ENCODE measurements at places on chromosomes 1 and 21. TPM values are rescaled to one million over a fixed set of nuclear protein-coding genes. Genes with fewer than 3 reads are reported as not detected.

SH2D1B gene
- total RNA-seq, result not detected

SLC30A7 gene
- 53.0 TPM for total RNA-seq

OR10X1 gene
- not detected for total RNA-seq

CD84 gene
- 3.4 TPM for total RNA-seq

DNA sequence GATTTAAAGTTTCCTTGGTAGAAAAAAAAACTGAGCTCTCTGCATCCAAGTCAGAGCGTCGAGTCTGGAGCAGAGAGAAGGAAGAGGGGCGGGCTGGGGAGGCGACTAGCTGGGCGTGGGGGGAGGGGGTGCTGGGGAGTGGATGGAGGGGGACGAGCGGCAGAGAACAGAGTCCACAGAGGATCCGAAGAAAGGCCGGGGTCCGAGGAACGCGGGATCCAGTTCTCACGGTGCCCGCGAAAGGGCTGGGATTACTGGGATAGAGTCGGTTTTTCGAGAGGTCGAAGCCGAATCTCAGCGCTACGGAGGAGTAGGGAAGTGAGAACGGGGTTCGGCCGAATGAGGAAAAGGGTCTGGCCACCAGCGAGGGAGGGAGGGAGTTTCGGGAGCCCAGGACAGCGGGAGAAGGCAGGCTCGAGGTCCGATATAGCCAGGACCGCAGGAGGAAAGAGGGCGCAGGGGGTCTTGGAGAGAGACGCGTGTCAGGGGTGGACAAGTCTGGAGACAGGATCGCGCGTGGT, 665 bp downstream of the DAB1 start:
- no peaks in the 10 kb centered on the region for H3K27me3 ChIP-seq
- H3K4me1 ChIP-seq, result peaks cover 10% of the 10 kb centered on the region
- peak overlapping the region; percentile 2 for H3K4me3 ChIP-seq
- no peak for DNase-seq
- no peaks in the 10 kb centered on the region for H3K36me3 ChIP-seq

GRCh38 chr1:211267204-211267857, 8.2 kb downstream of the RCOR3 start:
- H3K4me3 ChIP-seq, result no peak overlapping the region
- H3K4me1 ChIP-seq, result no peaks in the 10 kb centered on the region
- H3K27me3 ChIP-seq, result no peaks in the 10 kb centered on the region

DNA sequence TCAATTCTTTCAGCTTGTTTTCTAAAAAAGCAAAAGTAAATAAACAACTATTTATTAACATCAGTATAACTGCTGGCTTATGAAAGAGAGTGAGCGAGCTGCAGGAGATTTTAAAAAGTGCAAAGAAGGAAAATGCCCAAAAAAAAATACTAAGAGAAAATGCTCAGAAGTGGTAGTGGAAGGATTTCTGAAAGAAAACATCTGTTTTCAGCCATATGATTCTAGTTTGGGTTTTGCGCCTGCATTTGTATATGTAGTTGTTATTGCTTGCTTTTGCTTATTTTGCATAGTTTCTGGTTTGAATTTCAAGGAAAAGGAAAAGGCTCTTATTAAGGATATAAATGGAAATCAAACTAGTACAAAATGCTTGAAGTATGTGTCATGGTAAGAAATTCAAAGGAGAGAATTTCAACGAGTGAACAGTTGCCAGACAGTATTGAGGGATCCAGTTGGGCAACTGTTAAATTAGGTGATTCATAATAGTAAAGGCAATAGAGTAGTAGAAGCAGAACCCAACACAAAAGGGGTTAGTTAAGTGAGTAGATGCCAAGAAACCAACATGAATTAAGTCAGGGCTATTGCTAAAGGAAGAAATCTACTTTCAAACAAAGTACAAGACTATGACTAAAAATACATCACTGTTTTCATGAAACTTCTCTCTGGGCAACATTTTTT, 1.2 kb downstream of the GBP5 start:
- no peak overlapping the region for H3K4me3 ChIP-seq
- no peaks in the 10 kb centered on the region for H3K27me3 ChIP-seq
- DNase-seq, result no peak
- H3K4me1 ChIP-seq, result no peaks in the 10 kb centered on the region
- no peak overlapping the region for H3K27ac ChIP-seq

GRCh38 chr1:75174031-75174760, 40.0 kb downstream of the LHX8 start:
- H3K27ac ChIP-seq, result no peak overlapping the region
- DNase-seq, result no peak

- H3K4me1 ChIP-seq, result no peaks in the 10 kb centered on the region
- DNase-seq, result no peak
- H3K27ac ChIP-seq, result no peak overlapping the region
- H3K36me3 ChIP-seq, result no peaks in the 10 kb centered on the region
Measured at GRCh38 chr1:43049481-43049880, 90.8 kb upstream of the SLC2A1 start.

DNA sequence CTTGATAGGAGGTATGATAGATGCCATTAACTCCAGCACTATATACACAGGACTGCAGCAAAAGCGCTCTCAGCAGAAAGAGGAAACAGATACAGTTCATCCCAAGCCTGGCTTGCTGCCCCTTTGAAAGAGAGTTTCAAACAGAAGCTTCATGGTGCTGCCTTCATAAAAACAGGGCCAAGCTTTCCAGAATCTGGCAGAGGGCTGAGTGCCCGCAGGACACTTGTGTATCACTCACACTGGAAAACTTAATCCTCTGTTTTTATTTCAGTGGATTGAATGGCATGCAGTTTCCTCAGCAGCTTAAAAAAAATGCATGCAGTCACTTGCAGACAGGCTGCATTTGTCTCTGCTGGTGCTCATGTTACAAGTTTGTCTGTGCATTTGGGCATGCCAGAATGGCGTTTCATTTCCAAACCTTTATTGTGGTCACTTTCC, 40.4 kb downstream of the KCNJ15 start:
- H3K4me3 ChIP-seq, result no peak overlapping the region
- no peaks in the 10 kb centered on the region for H3K36me3 ChIP-seq
- no peak for DNase-seq
- no peaks in the 10 kb centered on the region for H3K27me3 ChIP-seq

DNA sequence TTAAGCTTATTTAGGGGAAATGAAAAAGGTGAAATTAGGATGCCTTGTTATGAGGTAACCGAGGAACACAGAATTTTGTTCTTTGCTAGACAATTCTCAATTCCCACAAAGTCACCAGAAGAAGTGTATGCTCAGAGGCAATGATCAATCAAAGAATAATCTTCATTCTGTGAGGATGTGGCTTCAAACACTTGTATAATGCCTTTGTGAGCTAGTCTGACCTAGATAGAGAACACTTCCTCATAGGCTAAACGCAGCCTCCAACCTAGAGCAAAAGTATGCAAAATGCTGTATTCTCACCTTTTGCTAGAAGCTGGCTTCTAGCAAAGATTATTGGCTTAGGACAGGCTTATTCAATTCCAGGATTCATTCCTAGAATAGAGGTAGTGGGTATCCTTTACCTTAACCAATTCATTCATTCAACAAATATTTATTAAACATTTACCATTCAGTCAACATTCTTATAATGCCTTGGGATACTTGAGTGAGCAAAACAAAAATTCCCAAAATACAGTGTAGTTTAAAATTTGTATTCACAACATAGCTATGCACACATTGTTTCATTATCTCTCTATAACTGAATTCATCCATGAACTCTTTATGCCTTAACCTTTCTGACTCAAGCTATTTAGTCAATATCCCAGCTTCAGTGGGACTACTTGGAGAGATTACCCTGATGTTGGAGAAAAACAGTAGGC, 530.2 kb downstream of the PTPRC start:
- H3K36me3 ChIP-seq, result no peaks in the 10 kb centered on the region
- no peak for DNase-seq
- no peak overlapping the region for H3K27ac ChIP-seq
- H3K4me1 ChIP-seq, result no peaks in the 10 kb centered on the region
- no peak overlapping the region for H3K4me3 ChIP-seq
- no peaks in the 10 kb centered on the region for H3K27me3 ChIP-seq

- H3K4me1 ChIP-seq, result no peaks in the 10 kb centered on the region
- DNase-seq, result no peak
- H3K27me3 ChIP-seq, result no peaks in the 10 kb centered on the region
- H3K36me3 ChIP-seq, result no peaks in the 10 kb centered on the region
- H3K27ac ChIP-seq, result no peak within 1 kb of the TSS
- H3K4me3 ChIP-seq, result peak within 1 kb of the TSS; percentile 24
Measured at GRCh38 chr1:112508278-112509004, at the start of gene WNT2B. Gene WNT2B (plus strand): TSS chr1:112508965. CDS start chr1:112509263, 298 bp downstream.

Data from uterus (tissue), 4 donors.